Suppressor macrophage (primary cell): ENCODE measurements at places on chromosomes 4 and X.

DNA sequence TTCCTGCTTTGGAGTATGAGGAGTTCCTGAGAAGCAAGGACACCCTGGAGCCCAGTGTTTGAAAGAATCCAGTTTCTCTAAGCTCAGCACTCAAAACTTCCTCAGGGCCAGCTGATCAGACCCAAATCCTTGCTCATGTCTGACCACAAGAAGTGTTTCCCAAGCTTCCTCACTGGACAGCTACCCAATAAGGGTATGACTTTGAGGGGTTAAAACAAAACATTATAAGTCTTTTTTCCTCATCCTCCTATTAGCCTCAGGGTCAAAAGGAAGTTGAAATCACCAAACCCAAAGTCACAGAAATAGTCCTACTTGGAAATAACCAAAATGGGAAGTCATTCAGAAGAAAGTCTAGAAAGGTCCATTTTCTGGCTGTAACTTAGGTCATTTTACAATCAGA, 13.7 kb downstream of the ZBTB33 start:
- DNase-seq: peak; percentile 80

- peak; percentile 37 for DNase-seq
These were observed 34.5 kb downstream of the ABCE1 start for GRCh38 chr4:145132511-145133098.

- DNase-seq: no peak
These were observed 376.6 kb upstream of the EMCN start for GRCh38 chr4:100894339-100894870.

DNA sequence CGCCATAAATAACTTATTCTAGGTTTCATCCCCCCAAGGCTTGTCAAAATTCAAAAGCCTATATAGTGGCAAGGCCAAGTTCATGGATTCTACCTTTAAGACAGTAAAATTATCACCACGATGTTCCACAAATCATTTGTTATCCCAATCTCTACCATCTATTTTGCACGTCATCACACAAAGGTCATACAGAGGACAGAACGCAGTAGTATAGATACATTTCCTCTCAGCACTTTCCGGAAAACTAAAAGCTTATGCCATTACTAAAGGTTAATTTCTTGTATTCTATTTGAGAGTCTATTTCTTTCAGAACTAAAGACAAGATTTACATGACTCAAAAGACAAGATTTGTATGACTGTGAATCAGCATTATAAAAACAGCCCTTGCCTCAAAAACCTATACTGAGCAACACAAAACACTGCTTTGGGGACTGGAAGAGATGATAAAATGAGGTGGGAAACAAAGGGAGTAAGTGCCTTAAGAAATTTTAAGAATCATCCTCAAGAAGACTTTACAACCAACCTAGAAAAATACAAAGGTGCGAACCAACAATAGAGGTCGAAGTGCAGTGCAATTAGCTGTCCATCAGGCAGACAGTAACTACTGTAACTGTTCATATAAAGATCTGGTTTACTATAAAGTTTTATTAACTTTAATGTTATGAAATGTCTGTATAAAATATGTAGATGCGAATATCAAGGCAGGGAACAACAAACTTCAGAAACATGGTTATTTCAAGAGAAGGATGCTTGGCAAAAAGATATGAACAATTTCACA, 7.6 kb downstream of the UBE2D3 start:
- DNase-seq: no peak

DNA sequence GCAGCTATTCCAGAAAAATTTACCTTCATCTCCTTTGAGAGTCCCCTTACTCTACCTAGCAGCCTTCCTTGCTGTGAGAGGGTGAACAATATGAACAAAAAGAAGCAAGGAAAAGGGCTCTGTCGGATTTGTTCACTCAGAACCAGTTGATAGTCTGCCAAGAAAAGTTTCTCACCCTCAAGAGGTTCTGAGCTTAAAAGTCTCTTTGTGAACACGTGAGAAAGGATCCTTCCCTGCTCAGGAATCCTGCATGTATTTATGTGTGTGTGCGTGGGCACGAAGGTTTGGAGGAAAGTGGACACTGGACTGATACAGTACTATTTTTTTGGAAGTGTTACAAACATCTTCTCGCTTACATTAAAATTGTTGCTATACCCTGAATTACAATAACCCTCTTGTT, 178.6 kb upstream of the JADE1 start:
- no peak for DNase-seq

DNA sequence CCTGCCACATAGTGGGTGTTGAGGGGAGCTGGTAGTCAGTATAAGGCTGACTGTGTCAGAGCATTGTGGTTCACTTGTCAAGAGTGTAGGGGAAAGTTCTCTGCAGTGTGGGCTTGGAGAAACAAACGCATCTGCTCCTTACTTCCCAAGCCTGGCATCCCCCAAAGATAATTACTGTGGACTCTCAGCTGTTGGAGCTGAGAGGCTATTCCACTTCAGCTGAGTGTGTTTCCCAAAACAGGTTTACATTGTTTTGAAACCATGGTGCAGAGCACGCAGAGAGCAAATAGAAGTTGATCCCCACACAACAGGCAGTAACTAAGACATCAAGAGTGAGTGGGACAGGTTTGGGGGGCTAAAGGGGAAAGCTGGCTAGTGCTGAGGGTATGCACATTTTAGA, 181.0 kb upstream of the EOLA2 start:
- DNase-seq: no peak

GRCh38 chr4:126106658-126107057, 791.9 kb downstream of the FAT4 start:
- no peak for DNase-seq

GRCh38 chrX:117839544-117839943, 277.1 kb downstream of the KLHL13 start:
- no peak for DNase-seq

DNA sequence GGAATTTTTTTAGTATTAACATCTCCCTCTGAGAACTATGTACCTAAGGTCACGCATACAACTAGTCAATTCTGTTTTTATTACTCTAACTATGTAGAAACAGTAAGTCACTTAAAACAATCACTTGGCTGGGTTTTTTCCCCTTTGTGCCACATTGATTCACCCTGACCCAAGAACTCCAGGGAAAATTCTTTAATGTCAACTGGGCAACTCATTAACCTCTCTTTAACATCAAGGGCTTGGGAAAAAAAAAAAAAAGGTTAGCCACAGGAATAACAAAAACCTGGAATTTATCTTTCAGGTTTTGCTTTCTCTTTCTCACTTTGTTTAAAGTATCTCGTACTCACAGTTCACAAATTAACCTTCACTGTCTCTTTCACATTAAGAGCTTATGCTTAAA, 8.1 kb downstream of the RPL9 start:
- no peak for DNase-seq

- DNase-seq: no peak
These were observed 1622.8 kb upstream of the IGFBP7 start for GRCh38 chr4:58732973-58733372.

DNA sequence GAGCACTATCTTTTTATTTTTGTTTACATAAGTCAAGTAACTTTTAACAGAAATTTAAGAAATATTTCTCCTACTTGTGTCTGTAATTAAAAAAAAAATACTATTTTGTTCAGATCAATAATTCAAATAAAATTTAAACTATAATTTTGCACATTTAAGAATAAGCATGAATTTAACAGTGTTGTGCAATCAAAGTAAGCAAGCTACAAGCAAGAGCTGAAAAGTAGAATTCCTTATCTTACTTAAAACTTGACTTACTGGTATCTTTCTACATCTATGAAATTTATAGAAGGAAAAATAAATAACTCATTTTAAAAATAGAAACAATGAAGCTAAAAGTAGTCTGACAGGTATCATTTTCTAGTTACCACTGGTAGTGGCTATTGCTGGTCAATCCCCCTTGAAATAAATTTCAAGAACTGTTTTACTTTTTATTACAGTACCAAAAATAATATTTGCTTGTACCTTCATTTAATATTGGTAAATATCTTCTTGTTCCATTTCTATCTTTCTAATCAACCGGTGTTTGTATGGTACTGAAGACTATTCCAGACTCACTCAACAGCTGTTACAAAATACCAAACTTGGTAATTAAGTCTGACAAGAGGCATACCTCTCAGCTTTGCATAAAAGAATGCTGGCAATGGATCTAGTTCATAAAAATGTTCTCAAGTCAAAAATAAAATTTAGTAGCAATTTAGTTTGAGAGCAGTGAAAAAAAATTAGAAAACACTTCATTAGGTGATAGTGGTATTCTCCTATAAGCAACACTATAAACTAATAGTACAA, 62.2 kb downstream of the NOCT start:
- no peak for DNase-seq

DNA sequence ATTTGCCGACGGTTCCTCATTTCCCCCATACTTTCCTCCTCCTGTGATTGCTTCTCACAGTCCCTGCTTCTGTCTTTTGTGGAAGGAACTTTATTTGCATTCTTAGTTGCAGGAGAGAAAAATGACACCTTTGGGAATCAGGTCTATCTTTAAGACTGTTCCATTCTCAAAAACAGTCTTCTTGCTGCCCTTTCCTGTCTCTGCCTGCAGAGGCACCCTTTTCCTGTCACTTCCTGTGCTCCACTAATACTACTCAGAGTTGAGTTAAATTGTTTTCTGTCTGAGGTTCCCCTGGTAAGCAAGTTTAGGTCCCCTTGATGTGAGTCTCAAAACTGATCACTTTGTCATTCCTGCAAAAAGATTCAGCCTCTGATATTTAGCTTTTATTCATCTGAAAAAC, 208.8 kb upstream of the CLNK start:
- no peak for DNase-seq

DNA sequence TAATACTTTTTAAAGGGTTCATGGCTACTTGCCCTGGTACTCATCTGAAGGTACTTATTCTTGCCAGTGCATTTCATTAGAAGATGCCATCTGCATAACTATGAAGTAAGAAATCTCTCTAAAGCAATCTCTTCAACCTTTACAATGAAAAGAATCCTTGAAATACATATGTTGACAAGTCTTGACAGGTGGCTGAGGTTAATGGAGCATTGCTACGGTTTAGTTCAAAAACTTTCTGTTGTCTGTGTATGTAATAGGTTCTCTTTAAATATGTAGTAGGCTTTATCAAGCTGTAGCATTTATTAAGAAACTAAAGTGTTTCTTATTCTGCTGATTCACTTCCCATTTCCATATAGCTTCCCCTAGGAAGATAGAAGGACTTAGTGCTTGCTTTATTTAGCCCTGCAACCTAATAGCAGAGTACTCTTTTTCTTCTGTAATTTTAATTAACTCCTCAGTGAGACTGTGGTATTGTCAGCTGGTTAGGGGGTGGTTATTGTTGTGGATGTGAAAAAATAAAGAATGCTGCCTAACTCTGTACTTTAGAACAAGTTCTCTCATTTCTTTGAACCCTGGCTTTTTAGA, 39.3 kb downstream of the SLAIN2 start:
- DNase-seq: no peak

GRCh38 chr4:145218251-145218650, 37.9 kb upstream of the OTUD4 start:
- DNase-seq: no peak

DNA sequence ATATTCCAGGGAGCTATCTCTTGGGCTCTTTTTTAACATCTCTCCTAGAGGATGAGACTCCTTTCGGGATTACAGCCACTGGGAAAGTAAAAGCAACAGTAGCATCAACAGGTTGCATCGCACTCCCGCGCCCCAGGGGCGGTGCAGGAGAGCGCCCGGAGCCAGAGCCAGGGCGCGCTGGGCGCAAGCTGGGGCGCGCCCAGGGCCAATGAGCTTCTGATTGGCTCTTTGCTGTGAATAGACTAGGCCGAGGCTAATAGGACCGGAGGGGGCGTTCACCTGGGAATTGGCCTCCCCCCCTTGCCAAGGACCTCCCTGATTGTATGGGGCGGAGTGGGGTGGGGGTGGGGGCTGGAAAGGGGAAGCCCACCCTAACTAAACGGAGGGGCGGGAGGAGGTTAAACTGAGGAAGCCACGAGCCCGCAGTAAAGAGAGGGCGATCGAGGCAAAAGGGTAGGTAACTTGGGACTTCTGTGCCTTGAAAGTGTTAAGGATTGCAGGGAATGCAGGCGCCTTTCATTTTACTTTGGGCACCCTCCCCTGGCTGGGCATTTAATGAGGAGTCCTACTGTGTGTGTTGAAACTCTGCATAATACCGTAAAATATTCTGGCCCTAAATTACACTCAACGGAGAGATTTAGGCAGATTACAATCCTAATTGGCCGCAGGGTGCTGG, 1.1 kb upstream of the ATOH1 start:
- DNase-seq: no peak

DNA sequence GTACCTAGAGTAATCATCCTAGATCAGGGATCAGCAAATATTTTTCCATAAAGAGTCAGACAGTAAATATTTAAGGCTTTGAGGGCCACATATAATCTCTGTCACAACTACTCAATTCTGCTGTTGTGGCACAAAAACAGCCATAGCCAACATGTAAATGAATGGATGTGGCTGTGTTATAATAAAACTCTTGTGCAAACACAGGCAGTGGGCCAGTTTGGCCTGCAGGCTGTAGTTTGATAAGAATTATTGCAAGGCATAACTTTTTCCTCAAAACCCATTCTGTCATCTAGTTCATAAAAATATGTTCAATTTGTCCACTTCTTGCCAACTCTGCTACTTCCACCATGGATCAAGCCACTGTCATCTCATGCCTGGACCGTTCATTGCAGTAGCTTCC, 39.4 kb upstream of the SHROOM4 start:
- no peak for DNase-seq

DNA sequence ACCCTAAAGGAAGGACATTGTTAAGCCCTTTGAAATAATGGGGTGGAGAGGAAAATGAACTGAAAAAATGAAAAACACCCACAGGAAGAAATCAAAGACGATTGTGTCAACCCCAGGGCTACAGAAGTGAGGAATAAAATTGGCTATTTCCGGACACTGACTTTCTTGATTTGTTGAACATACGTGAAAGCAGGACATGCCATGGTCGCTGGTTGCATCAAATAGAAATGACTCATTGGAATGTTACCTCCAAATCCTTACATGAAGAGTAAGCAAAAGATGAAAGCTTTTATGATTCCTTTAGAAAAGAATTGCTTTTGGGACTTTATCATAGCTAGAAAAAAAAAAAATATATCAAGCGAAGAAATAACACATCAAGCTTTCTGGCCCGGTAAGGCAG, 75.3 kb downstream of the DCUN1D4 start:
- no peak for DNase-seq

- DNase-seq: no peak
These were observed 177.6 kb downstream of the RNF150 start for GRCh38 chr4:140955641-140956040.

DNA sequence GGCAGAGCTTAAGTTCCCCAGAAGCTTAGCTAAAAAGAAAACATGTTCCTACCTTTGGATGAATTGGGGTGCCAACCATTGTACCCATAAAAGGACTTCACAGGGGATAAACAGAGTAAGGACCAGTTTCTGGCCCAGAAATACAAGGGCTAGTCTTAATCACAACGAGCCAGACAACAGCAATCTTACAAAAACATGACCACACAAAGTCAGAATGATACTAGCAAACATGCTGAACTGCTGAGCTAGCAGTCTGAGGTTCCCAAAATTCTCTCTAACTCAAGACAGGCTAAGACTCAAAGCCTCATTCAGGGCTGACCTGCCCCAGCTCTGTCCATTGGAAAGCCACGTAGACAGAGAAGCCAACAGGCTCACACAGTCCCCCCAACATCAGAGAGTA, 40.3 kb downstream of the ATP11C start:
- peak; percentile 2 for DNase-seq

- DNase-seq: peak; percentile 7
These were observed 211.8 kb downstream of the PPP3CA start for GRCh38 chr4:101135371-101136010.
